Activated CD4-positive, CD25-positive, alpha-beta regulatory T cell treated with anti-CD3 and anti-CD28 coated beads, Interleukin-2, amount 50 U/mL, for 24 hours (primary cell): ENCODE measurements at places on chromosomes 12 and 14.

DNA sequence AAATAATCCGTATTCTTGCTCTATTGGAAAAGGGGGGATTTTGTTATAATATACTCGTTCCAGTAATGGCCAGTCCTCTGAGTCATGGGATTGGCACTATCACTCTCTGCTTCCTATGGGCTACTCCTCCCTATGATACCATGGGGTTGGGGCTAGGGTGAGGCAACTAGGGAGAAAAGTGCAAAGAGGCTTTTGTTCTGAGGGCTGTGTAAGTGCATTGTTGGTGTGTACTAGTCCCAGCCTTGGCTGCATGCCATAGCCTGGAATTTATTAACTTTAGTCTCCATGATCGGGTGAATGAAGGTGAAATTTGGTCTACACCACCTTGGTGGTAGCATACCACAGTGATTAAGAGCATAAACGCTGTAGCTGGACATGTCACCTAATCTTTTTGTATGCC is 247.6 kb downstream of the RPAP3 start:
- ATAC-seq = no peak

GRCh38 chr12:19847294-19848059 is 408.2 kb downstream of the AEBP2 start:
- ATAC-seq = no peak

GRCh38 chr12:39176356-39176755 is 266.6 kb downstream of the KIF21A start:
- no peak for ATAC-seq

GRCh38 chr12:116640281-116640680 is 81.1 kb downstream of the MAP1LC3B2 start:
- no peak for ATAC-seq

- ATAC-seq = no peak
Observed at GRCh38 chr12:121248622-121249021, 38.7 kb downstream of the P2RX4 start.

GRCh38 chr12:2215709-2216560 is 163.1 kb downstream of the CACNA1C start:
- no peak for ATAC-seq

DNA sequence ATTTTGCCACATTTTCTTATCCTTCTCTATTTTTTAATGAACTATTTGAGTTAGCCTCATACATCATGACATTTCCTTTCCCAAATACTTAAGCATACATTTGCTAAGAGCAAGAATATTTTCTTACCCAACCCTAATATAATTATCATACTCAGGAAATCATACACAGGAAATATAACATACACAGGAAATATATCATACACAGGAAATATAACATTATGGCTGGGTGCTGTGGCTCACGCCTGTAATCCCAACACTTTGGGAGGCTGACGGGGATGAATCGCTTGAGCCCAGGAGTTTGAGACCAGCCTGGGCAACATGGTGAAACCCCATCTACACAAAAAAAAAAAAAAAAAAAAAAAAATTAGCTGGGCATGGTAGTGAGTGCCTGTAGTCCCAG is 4.9 kb downstream of the NCKAP1L start:
- ATAC-seq = no peak

- ATAC-seq = no peak
Observed at GRCh38 chr12:89192429-89192828, 159.9 kb downstream of the DUSP6 start.

GRCh38 chr12:114691763-114692185 is 7.8 kb upstream of the TBX3 start:
- no peak for ATAC-seq

- ATAC-seq = no peak
Observed at GRCh38 chr12:92995258-92995903, 66.3 kb upstream of the EEA1 start.

GRCh38 chr14:23469906-23470403 is 452 bp downstream of the NGDN start:
- peak; percentile 5 for ATAC-seq

- no peak for ATAC-seq
Observed at GRCh38 chr14:26187996-26188620, 409.7 kb downstream of the NOVA1 start.

DNA sequence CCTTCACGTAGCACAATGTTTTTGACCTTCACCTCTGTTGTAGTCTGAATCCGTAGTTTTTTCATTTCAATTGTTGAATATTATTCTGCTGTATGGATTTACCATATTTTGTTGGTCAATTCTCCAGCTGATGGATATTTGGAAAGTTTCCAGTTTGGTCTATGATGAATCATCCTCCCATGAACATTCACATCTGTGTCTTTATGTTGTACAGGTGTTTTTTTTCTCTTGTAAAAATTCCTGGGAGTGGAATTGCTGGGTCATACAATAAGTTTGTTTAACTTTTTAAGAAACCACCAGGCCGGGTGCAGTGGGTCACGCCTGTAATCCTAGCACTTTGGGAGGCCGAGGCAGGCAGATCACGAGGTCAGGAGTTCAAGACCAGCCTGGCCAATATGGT is 36.7 kb upstream of the GNG2 start:
- ATAC-seq = no peak

DNA sequence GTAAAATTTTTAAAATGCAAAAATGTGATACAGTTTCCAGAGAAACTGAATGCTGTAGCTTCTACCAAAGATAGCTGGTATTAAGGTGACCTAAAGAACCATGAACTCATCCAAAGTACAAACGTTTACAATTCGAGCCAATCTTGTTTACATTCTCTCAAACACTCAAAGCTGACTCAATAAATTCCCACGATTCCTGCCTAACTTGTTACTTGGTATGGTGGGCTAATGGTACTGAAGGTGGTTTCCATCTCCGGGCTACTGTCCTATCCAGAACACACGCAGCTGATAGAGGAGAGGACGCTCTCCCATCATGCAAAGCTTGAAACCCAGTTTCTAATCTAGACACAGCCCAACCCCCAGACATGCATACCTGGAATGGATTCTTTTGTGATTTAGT is 31.5 kb downstream of the RAD9B start:
- no peak for ATAC-seq

DNA sequence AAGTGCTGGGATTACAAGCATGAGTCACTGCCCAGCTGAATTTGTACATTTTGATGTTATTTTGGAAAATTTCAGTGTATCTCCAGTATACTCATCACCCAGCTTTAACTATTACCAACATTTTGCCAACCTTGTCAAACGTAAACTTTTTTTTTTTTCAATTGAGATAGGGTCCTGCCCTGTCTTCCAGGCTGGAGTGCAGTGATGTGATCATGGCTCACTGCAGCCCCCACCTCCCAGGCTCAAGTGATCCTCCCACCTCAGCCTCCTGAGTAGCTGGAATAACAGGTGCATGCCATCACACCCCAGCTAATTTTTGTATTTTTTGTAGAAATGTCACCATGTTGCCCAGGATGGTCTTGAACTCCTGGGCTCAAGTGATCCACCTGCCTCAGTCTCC is 29.2 kb downstream of the MDM2 start:
- ATAC-seq = no peak

DNA sequence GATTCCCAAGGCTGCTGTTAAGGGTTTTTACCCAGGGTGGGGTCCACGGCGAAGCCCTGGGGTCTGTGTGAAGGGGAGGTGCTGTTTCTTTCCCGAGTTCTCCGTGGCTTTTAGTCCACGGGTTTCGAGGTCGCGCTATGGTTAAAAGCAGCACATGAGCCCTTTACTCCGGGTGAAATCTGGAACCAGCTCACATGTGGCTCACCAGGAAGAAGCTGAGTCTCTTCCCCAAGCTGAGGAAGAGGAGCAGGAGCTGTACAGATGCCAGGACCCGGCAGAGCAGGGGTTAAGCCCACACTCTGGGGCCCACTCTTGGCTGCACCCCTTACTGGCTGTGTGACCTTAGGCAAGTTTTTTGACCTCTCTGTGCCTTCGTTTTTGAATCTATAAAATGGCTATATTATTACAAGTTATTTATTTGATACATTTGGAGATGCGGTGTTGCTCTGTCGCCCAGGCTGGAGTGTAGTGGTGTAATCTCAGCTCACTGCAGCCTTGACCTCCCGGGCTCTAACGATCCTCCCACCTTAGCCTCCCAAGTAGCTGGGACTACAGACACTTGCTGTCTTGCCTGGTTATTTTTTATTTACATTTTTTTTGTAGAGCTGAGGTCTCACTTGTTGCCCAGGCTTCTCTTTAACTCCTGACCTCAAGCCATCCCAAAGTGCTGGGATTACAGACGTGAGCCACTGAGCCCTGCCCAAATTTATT is 266.3 kb downstream of the AACS start:
- ATAC-seq = no peak

DNA sequence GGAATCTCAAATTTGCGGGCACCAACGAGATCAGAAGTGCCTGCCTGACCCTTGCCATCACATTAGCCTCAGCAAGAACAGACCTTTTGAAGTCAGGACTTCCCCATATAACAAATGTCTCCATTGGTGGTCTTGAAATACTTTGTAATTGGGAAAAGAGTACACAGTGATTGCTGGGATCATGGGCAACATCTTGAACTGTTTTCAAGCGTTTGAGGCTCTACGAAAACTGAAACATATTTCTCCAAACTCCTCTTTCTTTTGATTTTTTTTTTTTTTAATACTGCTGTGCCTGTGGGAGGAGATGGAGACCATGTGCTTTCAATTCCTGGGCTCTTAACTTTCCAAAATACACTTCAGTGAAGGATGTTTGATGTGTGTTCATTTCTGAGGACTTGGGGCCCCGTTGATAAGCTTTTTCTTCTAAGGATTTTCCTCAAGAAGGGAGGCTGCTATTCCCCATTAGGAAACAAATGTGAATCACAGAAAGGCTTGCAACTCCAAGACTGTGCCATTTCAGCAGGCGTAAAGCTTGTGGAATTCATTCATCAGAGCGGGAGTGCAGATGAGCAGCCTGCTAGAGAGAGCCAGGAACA is 94.5 kb downstream of the TMEM132C start:
- no peak for ATAC-seq

GRCh38 chr12:100544165-100544564 is 29.3 kb upstream of the GAS2L3 start:
- no peak for ATAC-seq

- peak; percentile 73 for ATAC-seq
Observed at GRCh38 chr12:47190271-47190750, 110.6 kb upstream of the AMIGO2 start.

GRCh38 chr12:131332224-131332623 is 378.5 kb downstream of the ADGRD1 start:
- no peak for ATAC-seq
